Activated naive CD4-positive, alpha-beta T cell treated with anti-CD3 and anti-CD28 coated beads for 36 hours (primary cell): ENCODE measurements at places on chromosomes 7 and 10. TPM values are rescaled to one million over a fixed set of nuclear protein-coding genes. Genes with fewer than 3 reads are reported as not detected.

The SRRM3 gene
- total RNA-seq = not detected

The NUTM2A gene
- not detected for total RNA-seq

The HABP2 gene
- not detected for total RNA-seq

The HMX3 gene
- 0.32 TPM for total RNA-seq

GRCh38 chr7:24727154-24728120, 29.8 kb downstream of the GSDME start:
- H3K4me1 ChIP-seq = peaks cover 28% of the 10 kb centered on the region
- DNase-seq = no peak
- peaks cover 9% of the 10 kb centered on the region for H3K27me3 ChIP-seq
- no peak overlapping the region for H3K4me3 ChIP-seq
- H3K36me3 ChIP-seq = no peaks in the 10 kb centered on the region
- H3K27ac ChIP-seq = no peak overlapping the region

DNA sequence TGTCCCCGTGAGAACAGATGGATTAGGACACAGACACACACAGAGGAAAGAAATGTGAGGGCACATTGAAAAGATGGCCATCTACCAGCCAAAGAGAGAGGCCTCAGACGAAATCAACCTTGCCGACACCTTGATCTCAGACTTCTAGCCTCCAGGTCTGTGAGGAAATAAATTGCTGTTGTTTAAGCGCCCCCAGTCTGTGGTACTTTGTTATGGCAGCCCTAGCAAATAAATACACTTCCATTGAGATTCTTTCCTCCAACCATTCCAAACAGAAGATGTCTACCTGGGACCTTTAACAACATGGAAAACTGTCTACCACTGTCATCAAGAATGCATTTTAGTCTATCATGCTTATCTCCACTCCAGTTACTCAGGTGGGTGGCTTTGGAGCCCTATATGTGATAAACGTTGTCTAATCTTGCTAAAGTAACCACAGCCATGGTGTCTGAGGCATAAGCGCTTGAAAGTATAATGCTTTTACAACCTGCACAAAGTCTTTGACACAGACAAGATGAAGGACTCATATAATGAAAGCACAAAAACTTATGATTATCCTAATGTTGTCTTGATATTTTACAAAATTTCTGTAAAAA, 244.3 kb downstream of the MTERF1 start:
- peak; percentile 36 for DNase-seq
- no peak overlapping the region for H3K27ac ChIP-seq
- H3K36me3 ChIP-seq = no peaks in the 10 kb centered on the region
- H3K4me1 ChIP-seq = no peaks in the 10 kb centered on the region
- no peak overlapping the region for H3K4me3 ChIP-seq

DNA sequence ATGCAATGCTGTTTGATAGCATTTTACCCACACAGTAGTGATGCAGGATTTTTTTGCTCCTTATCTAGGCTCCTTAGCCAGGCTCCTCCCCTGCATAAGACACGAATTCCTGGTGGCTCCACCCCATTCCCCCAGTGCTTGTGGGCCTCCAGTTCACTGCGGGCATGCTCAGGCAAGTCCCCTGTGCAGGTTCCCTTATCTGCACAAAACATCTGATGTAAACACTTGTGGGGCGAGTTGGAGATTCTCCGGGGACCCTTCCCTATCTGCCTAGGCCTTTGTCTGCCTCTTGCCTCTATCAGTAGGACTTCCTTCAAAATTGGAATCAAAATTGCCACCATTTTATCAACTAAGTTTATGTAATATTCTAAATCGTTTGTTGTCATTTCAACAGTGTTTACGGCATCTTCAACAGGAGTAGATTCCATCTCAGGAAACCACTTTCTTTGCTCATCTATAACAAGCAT, 5.4 kb upstream of the STK17A start:
- H3K27me3 ChIP-seq = peaks cover 7% of the 10 kb centered on the region
- DNase-seq = peak; percentile 44
- H3K36me3 ChIP-seq = no peaks in the 10 kb centered on the region
- no peak overlapping the region for H3K4me3 ChIP-seq
- H3K4me1 ChIP-seq = peaks cover 12% of the 10 kb centered on the region

GRCh38 chr10:110416776-110417711, 80.7 kb upstream of the DUSP5 start:
- H3K36me3 ChIP-seq = no peaks in the 10 kb centered on the region
- H3K27me3 ChIP-seq = no peaks in the 10 kb centered on the region
- DNase-seq = peak; percentile 29
- peaks cover 77% of the 10 kb centered on the region for H3K4me1 ChIP-seq
- peak overlapping the region; percentile 13 for H3K27ac ChIP-seq
- no peak overlapping the region for H3K4me3 ChIP-seq

- DNase-seq = no peak
- H3K27ac ChIP-seq = no peak overlapping the region
- H3K36me3 ChIP-seq = no peaks in the 10 kb centered on the region
- peaks cover 4% of the 10 kb centered on the region for H3K27me3 ChIP-seq
Measured at GRCh38 chr10:43305876-43306275, 39.0 kb upstream of the RASGEF1A start.

DNA sequence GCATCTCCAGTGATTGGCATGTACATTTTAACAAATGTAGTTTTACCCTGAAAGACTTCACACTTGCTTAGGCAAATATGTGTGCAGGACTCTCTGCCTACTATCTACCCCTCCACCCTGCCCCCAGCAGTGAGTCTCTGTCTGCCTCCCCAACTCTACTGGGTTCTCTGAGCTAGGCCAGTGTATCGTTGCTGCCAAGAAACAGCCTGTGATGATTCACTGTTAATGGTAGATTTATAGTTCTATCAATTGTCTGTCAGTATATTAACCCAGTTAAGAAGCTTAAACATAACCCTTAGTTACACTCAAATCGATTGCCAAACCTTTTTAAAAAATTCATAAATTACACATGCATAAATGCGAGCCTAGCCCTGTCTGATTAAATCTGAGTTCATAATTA, 137.0 kb downstream of the SND1 start:
- no peak overlapping the region for H3K27ac ChIP-seq
- no peak overlapping the region for H3K4me3 ChIP-seq
- peaks cover 12% of the 10 kb centered on the region for H3K36me3 ChIP-seq
- H3K27me3 ChIP-seq = no peaks in the 10 kb centered on the region

DNA sequence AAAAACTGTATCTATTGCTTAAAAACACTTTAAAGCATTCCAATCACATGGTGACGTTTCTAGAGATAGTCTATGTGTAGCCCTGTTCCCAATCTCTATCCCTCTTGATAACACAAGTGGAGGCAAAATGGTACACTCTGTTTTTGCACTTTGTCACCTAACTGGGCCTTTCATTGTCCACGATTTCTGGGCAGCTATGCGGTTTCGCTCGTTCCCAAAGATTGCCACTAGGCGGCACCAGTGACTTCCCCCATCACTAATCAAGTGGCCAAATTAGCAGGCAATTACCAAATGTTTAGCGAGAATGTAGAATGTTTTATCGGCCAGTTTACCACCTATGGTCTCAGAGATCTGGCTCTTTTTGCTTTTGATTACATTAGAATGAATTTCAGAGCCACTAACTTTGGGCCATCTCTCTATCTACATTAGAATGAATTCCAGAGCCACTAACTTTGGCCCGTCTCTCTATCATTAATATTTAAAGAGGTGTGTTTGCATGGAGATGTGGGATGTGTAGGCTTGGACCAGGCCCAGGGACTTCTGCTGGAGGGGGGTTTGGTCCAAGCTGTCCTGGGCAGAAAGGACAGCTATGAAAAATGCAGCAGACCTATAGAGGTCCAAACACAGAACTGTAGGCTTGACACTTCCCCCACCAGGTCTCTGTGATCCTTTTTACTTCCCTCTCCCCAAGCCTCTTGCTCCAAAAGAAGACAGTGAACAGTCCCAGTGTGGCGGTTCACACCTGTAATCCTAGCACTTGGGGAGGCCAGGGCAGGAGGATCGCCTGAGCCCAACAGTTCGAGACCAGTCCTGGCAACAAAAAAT, 90.1 kb downstream of the EPC1 start:
- peak; percentile 81 for DNase-seq
- H3K4me3 ChIP-seq = no peak overlapping the region
- H3K27me3 ChIP-seq = no peaks in the 10 kb centered on the region
- no peaks in the 10 kb centered on the region for H3K36me3 ChIP-seq

DNA sequence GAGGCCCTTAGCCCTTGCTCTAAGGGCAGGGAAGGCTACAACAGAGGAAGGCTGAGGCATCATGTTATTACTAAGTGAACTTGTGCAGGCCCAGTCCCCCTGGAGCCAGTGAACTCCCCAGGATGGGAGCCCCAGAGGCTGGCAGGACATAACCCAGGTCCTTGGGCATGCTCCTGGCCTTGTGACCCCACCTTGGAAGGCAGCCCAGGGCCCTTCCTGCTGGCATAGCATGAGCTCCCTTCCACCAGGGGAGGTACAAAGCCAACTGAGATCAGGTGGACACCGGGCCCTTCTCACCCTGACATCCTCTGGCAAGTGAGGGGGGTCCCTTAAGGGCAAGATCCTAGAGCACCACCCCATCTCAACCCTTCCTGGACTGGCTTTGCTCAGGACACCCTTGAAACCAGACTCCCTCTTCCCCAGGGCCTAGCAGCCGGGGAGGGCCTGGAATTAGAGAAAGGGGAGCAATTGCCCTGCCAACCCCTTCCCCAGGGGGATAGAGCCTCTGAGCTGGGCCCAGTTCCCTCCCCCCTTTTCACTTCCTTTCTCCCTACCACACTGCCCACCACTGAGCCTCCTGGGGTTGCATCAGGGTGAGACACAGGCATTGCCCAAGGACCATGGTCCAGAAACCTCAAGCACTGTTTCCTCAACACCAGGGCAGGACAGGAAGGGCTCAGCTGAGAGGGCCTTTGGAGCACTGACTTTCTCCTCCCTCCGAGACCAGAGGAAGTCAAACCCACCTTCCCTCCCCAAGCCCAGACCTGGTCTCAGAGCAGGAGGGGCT, 1.8 kb upstream of the VSIR start:
- H3K36me3 ChIP-seq = peaks cover 15% of the 10 kb centered on the region
- H3K4me1 ChIP-seq = peaks cover 49% of the 10 kb centered on the region
- H3K27me3 ChIP-seq = no peaks in the 10 kb centered on the region
- no peak for DNase-seq

DNA sequence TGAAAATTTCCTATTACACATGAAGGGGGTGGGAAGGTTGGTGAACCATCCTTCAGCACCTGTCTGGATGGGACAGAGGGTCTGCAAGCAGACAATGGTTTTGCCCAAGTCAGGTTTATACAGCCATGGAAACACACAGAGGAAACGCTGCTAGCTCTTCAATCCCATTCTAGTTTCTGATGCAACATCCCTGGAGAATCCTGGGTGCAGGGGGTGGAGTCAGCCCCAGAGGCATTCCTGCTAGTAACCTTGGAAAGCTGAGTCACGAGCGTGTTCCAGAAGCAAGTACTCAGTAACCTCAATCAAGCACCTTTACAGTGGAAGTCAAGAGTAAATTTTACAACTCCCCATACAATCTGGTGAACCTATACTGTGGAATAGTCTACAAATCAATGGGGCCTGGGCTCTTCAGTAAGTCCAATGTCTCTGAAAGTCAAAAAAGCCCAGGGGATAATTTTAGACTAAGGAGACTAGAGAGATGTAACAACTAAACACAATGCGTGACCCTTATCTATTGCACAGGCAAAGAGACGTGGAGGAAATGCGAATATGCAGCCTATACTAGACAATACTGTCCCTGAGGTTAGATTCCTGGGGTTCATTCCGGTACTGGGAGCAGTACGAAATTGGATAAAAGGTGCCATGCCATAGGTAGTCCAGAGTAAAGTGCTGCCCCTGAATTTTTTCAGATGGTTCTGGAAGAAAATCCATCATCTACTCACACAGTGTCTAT, 95.4 kb downstream of the ZRANB1 start:
- peaks cover 2% of the 10 kb centered on the region for H3K27me3 ChIP-seq
- no peak overlapping the region for H3K27ac ChIP-seq
- H3K4me1 ChIP-seq = no peaks in the 10 kb centered on the region
- no peak overlapping the region for H3K4me3 ChIP-seq
- DNase-seq = no peak

GRCh38 chr10:14648005-14648765, 126.5 kb downstream of the FAM107B start:
- no peaks in the 10 kb centered on the region for H3K27me3 ChIP-seq
- no peaks in the 10 kb centered on the region for H3K36me3 ChIP-seq
- DNase-seq = peak; percentile 83
- peak overlapping the region; percentile 98 for H3K27ac ChIP-seq

GRCh38 chr7:22127835-22128527, 182.3 kb upstream of the CDCA7L start:
- H3K27me3 ChIP-seq = peaks cover 7% of the 10 kb centered on the region
- H3K36me3 ChIP-seq = no peaks in the 10 kb centered on the region
- H3K27ac ChIP-seq = no peak overlapping the region
- no peaks in the 10 kb centered on the region for H3K4me1 ChIP-seq
- no peak overlapping the region for H3K4me3 ChIP-seq
- no peak for DNase-seq

DNA sequence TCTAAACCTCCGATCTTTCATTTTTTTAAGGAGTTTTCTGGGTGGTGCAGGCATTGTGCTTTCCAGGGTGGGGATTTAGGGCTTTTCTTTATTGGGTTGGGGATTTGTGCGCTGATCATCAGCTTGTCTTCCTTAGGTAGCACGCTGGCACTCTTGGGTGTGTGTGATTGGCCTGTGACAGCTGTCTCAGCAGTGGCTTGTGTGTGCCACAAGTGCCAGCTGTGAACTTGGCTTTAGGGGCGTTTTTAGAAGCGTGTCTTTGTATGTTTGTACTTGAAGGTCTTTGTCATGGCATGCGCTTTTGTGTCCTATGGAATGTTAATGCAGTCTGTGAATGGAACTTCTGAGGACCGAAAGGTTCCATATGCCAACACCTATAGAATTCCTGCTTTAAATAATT, 788 bp downstream of the AKAP9 start:
- H3K27me3 ChIP-seq = no peaks in the 10 kb centered on the region
- H3K36me3 ChIP-seq = peaks cover 5% of the 10 kb centered on the region
- H3K4me3 ChIP-seq = peak overlapping the region; percentile 90
- H3K4me1 ChIP-seq = peaks cover 34% of the 10 kb centered on the region
- DNase-seq = peak; percentile 65
- peak overlapping the region; percentile 94 for H3K27ac ChIP-seq

GRCh38 chr7:31175672-31176071, 123.6 kb downstream of the ADCYAP1R1 start:
- H3K4me3 ChIP-seq = no peak overlapping the region
- peaks cover 3% of the 10 kb centered on the region for H3K27me3 ChIP-seq
- H3K4me1 ChIP-seq = no peaks in the 10 kb centered on the region
- no peak overlapping the region for H3K27ac ChIP-seq
- no peak for DNase-seq
- H3K36me3 ChIP-seq = no peaks in the 10 kb centered on the region

- H3K27me3 ChIP-seq = no peaks in the 10 kb centered on the region
- DNase-seq = no peak
- no peaks in the 10 kb centered on the region for H3K36me3 ChIP-seq
- no peak overlapping the region for H3K27ac ChIP-seq
- H3K4me1 ChIP-seq = no peaks in the 10 kb centered on the region
Measured at GRCh38 chr10:55426138-55426537, 625.1 kb upstream of the PCDH15 start.

GRCh38 chr10:121084016-121084674, 233.0 kb downstream of the WDR11 start:
- H3K36me3 ChIP-seq = no peaks in the 10 kb centered on the region
- no peak overlapping the region for H3K27ac ChIP-seq
